ENCODE measurements at places on chromosomes 7 and 10.

- no peak for DNase-seq
Observed at GRCh38 chr7:23410446-23411183, 59.7 kb downstream of the IGF2BP3 start.

DNA sequence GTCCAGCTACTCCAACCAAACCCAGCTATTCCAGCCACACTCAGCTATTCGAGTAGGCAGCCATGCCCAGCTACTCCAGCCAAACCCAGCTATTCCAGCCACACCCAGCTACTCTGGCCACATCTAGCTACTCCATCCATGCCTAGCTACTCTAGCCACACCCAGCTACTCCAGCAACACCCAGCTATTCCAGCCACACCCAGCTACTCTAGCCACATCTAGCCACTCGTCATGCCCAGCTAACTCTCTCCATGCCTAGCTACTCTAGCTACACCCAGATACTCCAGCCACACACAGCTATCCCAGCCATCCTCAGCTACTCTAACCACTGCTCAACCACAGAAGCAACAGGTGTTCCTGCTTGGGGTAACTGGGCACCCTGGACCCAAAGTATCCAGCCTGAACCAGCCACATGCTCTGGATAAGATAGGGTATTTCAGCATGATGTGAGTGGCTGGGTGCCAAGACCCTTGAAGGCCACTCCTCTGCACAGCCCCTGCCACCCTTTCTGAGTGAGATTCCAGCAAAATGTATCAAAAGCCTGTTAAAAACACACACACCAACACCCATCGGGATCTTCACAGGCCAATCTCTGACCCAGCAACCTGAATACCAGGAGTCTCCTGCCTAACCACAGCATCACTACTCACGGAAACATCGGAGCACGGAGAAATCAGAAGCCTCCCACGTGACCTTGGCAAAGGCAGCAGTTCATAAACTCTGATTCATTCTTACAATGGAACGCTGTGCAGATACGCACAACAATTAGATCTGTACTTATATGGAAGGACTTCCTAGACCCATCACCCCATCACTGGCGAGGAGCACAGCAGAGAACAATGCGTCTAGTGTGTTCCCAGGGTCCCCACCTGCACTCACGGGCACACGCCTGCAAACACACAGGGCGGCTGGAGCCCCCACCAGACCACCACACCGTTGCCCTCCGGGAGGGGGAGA lies 51.8 kb upstream of the DNAAF5 start:
- no peak for DNase-seq

DNA sequence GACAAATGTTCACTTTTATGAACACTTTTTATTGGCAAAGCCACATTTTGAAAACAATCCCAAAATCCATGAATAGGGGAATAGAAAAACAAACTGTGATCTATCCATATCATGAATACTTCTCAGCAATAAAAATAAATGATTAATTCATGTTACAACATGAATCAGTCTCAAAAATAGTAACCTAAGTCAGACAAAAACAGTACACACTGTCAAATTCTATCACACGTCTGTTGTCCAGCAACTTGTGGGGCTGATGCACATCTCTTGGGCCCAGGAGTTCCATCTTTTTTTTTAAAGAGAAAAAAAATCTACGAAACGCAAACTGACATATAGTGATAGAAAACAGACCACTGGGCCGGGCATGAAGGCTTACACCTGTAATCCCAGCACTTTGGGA lies 71.0 kb downstream of the LARP4B start:
- DNase-seq: no peak

DNA sequence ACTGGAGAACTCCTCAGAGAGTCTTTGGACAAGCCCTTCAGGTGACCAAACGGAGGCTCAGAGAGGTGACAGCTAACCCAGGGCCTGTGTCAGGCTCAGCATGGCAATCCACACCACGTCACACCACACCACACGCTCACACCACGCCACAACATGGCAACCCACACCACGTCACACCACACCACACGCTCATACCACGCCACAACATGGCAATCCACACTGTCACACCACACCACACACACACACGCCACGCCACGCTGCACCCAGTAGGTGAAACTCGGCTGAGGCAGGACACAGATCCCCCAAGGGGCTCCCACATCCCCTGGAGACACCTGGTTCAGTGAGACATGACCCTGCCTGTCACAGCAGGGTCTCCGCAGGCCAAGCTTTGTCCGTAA lies 107.3 kb downstream of the PDGFA start:
- DNase-seq: no peak

- no peak for DNase-seq
Observed at GRCh38 chr10:47019155-47020145, 108.2 kb downstream of the PTPN20 start.

DNA sequence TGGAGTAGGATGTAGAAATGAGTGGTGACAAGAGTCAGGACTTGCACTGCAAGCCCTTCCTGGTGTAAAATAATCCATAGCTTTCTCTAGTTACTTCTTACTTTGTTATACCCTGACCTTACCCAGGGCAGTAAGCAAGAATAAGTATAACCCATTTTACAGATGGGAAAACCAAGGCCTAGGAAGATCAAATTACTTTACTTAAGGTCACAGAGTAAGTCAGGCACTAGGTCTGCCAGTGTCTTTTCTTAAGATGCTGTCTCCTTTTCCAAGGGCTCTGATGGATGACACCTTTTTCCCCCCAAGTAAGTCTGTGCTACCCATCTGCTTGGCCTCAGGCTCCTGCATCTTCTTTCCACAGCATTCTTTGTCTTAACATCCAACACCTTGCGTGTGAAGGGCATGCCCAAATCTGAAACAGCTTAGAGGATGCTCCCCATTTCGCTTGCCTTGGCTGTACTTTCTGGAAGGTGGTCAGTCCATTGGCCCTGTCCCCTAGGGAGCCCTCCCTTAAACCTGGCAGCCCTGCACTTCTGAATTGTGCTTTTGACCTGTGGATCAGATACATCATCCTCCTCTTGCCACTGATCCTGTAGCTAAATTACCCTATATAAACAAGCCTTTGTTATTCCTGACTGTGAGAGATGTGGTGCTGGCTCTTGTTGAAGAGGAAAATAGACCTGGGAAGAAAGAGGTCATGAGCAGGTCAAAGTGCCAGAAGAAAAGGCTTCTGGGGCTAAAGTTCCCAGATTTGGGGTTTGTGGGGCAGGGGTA lies 168.6 kb downstream of the LRMDA start:
- no peak for DNase-seq

DNA sequence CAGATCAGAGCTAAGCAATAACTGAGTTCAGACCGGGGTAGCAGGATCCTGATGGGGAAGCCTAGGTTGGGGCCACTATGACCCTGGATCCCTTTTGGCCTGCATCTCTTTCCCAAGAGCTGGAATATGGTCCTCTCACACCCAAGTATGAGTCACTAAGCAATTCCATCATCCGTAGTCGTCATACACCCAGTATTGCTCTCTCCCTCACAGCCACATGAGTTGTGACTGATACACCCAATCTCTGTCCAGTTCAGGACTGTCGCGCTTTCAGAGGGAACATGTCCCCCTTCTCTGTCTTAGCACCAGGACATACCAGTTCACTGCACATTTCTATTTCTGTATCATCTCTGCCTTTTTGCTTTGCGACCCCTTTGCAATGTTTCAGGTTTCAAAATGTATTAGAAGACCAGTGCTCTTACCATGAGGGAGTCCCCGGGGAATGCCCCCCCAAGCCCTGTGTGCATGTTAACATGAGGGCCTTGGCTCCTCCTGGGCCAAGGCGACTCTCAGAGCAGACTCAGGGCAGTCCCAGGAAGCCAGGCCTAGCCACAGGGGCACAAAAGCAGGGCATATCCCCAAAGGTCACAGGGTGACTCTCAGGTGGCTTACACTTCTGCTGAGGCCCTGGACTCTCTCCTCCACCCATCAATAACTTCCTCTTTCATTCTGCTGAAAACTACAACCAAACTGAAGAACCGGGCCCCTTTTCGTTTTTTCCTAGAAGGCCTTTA lies 75.3 kb upstream of the SAMD8 start:
- peak; percentile 38 for DNase-seq

DNA sequence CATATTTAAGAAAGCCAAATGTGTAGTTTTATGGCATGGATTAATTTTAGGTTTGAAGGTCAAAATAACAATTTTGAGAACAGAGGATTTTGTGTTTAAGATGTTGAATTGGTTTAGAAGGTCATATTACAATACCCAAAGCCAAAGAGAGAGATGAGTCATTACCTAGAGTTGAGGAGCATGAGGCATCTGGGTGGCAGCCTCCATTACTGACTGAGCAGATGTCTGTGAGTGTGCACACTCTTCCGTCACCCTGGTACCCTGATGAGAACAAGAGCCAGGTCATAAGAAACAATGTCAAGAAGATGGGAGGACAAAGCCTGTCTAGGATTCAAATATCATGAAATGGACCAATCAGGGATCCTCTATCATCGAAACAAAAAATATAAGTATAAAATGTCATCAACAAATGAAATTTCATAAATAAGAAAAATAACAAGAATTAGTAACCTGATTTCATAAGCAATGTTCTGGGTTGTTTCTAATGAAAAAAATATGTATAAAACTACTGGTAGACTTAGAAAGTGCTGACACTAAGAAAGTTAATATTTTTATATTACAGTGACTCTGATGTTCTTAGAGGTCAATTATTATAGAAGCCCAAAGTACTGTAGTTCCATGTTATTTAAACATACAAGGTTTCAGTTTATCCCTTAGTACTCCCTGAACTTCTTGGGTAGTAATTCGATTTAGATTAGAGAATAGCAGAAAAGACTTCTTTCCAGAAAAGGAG lies 20.0 kb downstream of the CUBN start:
- DNase-seq: no peak

- no peak for DNase-seq
Observed at GRCh38 chr10:124069341-124070264, 23.8 kb downstream of the CHST15 start.
